SHP77 treated with DMSO at 0.1 percent for 48 hours (cell line): ENCODE measurements at places on chromosomes 2 and 18.

DNA sequence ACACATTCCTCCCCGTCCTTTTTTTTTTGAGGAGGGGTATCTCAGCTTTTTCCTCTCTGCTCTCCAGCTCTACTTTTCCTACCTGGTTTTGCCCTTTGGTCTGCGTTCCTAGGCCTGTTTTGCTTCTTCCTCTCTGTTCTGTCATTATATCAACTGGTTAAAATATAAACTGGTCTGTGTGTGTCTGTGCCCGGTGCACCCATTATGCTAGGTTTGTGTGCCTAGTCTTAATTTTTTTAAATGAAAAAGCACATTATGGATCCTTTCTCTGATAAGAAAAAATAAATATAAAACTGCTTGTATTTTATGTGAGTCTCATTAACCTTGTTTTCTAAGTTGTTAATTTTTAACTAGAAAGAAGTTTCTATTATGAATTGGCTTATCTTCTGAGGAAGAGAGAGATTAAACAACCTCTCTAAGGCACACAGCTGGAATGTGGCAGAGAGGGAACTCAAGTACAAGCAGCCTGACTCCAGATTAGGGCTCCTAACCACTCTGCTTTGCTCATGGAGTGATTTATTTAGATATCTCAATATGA, 17.4 kb downstream of the SLC38A11 start:
- DNase-seq = no peak

DNA sequence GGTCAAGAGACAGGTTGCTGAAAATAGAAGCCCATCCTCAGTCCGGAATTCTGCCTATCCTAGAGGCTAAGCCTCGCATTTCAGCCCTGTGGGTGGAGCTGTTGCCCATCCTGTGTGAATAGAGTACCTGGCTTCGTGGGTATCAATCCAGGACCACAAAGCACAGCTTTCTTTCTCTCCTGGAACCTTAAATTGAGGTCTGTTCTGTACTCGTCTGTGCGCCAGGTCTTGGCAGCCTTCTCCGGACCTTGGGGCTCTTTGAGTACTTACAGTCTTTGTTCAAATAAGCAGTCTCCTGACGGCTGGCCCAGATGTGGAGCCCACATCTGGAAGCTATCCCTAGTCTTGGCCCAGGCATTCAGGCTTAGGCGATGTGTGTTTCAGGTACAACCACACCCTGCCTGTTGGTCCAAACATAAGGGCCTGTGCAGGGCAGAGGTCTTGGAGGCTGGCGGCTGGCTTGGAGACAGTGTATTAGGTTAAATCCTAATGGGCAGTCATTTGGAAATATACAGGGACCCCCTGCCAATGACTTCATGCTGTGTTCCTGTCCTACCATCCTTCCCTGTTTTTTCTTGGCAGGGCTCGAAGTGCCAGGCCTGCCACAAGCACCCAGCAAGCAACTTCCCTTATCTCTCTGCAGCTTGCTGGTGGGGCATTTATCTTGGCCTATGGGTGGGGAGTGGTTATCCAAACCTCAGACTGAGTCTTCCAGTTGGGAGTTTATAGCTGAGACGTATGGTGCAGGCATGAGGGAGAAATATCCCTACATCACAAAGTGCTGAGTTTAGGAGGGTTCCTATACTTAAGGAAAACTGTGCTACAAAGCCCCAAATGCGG, 294.1 kb downstream of the BCL2 start:
- DNase-seq = peak; percentile 40

DNA sequence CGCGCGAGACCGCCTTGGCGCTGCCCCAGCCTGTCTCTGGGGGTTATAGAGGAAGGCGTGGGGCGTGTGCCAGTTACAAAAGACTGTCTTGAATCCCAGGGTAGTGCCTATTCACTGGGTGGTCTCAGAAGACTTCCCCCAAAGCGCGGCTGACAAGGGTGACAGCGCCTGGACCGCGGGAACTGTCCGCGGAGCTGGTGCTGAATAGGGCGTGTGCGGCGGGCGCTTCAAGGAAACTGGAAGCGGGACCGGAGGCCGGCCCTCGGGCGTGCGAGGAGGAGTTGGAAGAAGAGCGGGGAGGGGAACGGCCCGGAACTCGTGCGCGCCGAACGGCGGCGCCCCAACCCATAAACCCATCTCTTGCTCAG, 2.3 kb downstream of the EGR4 start:
- no peak for DNase-seq

- no peak for DNase-seq
Observed at GRCh38 chr18:22166069-22166950, 3.1 kb upstream of the GATA6 start.

DNA sequence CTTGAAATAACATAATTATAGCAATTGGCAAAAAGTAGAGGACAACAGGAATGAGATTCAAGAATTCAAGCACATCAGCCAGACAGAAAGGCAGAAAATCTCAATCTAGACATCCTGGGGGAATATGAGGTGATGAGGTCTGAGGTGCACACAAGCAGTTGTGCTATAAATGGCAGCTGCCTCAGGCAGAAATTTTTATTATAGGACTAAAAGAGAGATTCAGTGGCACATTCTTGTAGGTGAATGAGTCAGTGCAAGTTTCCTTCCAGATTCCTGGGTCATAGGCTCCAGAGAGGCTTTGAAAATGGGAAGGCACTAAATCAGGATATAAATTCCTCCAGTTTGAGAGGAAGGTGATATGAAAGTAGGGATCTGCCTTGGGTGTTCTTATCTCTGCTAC, 127.2 kb upstream of the THSD7B start:
- DNase-seq = no peak

- no peak for DNase-seq
Observed at GRCh38 chr2:44975571-44976450, 33.4 kb downstream of the SIX2 start.

GRCh38 chr2:121008975-121009374, 273.3 kb downstream of the GLI2 start:
- no peak for DNase-seq

DNA sequence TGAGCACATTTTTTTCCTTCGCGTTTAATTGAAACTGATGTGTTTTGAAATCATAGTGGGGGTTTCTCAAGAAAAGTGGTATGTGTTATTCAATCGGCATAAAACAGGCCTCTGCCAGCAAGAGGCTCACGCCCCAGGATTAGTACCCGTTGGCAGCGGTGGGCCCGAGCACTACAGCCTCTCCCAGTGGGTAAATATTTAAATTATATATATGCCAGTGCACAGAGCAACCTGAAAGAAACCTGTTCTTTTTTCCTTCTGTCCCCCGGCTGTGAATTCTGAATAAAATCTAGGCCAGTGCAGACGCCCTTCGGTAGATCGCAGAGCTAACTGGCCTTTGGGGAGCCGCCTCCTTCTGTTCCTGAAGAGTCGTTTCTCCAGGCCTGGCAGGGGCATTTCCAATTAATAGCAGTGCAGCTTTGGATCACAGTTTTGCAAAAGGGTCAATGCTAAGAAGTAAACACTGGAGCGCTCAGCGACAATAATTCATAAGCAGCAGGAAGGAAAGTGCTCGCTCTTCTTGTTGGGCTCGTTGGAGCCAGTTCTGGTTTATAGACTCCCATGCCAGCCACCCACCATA, 202.8 kb upstream of the SALL3 start:
- no peak for DNase-seq

GRCh38 chr2:127611076-127611925, 34.7 kb upstream of the GPR17 start:
- DNase-seq = no peak

DNA sequence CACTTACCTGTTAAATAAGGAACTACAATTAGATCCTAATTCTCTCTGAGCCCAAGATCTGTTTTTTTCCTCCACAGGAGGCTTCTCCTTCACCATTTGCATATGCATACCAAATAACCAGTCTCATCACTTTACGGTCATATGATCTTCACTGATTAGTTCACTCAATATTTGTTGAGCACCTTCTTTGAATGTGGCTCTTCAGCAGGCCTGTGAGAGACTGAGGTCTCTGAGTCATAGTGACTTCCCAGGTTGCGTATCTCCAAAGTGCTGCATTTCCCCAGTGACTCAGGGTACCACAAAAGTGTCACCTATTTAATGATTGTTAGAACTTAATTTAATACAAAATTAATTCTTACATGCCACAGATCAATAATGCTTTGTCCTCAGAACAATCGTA, 108.8 kb upstream of the TRIB2 start:
- no peak for DNase-seq

DNA sequence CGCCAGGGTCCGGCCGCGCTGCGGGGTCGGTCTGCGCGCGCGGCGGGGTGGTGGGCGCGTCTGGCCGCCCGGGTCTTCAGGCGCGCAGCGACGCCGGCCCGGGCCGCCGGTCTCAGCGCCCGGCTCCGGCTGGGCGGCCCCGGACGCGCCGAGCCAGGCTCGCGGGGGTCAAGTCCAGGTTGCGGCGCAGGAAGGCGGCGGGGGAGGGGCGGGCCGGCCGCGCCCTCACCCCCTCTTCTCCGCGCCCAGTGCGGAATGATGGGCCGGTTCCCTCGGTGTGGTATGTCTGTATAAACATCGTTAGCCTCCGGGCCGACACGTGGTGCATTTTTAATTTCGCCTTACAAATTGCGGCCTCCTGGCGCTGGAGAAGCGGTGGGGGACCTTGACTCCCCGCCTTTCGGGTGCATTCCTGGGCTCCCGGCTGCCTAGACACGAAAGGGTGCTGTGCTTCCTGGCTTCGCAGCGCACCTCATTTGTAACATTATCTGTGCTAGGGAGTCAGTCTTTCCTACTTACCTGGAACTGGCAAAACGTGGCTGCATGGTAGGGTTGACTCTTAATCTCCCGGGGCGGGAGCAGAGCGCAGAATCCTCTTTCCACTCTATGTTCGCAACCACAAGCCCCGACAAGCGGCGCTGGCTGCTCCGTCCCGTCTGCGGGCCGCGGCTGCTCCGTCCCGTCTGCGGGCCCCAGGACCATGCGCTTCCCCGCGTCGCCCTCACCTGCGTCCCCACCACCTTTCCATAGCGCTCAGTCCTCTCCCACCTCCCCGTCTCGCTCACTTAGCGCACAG, 69.0 kb downstream of the CTAGE1 start:
- DNase-seq = no peak

- DNase-seq = no peak
Observed at GRCh38 chr2:20623741-20624155, 27.1 kb downstream of the HS1BP3 start.

GRCh38 chr2:49796266-49796665, 642.0 kb upstream of the FSHR start:
- no peak for DNase-seq

DNA sequence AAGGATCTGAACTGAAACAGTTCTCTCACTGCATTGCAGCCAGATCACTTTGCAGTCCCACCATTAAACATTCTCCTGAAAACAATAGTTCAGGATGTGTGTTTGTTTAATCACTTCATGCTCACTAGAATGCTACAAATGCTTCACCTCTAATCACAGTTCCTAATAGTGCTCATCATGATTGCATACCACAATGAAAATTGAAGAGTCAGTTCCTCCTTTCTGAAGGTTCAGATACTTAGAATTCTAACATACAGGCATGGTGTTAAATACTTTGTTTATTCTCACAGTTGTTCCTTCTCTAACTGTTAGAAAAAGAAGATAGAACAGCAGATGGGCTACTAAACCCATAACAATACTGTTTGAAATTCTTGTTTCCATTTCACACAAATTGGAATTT, 622.3 kb upstream of the ACVR2A start:
- no peak for DNase-seq

DNA sequence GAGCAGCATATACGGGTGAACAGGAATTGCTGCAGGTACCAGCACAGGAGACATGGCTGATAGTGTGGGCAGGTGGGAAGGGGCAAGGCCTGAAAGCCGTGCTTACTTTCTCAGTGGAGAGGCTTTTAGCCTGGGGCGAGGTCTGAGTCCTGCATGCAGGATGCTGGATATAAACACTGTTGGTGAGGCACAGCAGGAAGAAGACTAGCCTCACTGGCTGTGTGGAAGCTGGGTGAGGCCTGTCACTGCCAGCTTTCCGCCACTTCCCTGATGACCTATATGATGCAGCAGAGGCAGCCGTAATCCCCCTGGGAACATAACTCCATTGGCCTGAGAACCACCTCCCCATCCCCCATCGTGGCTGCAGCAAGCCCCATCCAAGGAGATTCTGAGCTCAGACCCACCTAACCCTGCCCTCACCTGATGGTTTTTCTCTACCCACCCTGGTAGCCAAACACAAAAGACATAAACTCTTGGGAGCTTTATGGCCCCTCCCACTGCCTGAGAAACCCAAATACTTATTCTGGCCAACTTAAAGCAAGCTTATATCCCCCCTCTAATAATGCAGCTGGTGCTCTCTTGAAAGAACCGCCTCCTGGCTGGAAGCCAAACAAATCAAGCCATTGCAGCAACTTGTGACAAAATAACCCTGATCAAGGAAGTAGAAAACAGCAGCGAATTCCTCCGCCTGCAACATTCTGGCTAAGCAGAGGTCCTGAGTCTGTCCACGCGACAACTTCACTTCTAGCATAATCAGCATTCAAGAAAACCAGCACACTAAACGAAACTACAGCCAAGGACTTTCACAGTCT, 54.6 kb upstream of the DSC1 start:
- DNase-seq = no peak

DNA sequence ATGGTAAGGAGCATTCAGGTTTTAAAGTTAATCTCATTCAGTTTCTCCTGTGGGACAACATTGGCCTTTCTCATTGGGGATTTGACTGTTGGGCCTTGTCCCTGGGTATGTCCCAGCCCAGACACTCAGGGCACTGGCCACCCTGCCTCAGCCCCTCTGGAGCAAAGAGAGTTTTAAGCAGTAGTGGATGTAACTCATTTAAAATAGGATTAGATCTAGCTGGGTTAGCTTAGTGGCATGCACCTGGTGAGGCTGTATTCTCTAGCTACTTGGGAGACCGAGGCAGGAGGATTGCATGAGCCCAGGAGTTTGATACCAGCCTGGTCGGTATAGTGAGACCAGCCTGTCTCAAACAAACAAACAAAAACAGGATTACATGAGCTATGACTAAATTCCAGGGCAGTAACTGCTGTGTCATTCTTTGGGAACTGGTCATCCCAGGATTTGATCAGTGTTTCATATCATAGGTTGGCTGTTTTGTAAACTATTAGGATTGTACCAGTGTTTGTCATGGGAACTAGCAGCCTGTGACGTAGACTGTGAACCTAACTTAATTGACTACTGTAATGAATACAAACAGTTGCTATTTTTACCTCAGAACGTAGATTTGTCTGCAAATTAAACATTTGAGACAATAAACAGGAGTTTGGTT, 12.5 kb downstream of the INPP4A start:
- DNase-seq = no peak

DNA sequence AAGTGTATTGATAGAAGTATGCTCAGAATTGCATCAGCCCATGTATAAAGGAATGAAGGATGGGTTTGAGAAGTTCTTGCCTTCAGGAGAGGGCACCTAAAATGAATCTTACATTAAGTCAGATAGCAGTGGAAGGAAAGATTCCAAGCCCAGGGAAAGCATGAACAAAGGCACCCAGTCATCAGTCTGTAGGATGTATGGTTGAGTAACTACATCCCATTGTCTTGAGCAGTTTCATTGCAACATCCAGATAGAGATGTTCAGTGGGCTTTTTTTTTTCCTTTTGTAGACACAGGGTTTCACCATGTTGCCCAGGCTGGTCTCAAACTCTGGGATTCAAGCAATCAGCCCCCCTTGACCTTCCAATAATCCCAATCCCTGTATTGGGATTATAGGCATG, 80.7 kb downstream of the ARHGAP28 start:
- no peak for DNase-seq

GRCh38 chr2:128630974-128631697, 312.5 kb upstream of the HS6ST1 start:
- DNase-seq = no peak

GRCh38 chr2:137976274-137976673, 12.0 kb downstream of the HNMT start:
- DNase-seq = no peak
